ENCODE measurements at places on chromosomes 6 and 20.

DNA sequence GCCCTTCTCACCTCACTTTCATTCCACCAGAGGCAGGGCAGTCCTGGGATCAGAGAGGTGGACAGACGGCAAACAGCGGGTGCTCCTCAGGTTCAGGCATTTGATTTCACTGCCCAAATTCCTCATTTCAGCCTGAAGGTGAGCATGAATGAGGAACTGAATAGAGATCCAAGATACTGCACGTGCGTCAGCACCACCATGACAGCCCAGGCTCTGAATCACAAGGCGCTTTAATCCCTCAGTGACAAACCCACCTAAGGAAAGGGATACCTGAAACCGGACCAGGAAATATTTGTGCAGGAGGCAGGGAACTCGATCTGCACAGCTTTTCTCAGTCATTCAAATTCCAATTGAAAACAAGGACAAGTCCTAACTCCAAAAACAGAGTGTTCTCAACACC lies 174.8 kb upstream of the HEY2 start:
- H3K4me1 ChIP-seq: no peaks in the 10 kb centered on the region
- no peak for DNase-seq
- no peak overlapping the region for H3K27ac ChIP-seq
- no peaks in the 10 kb centered on the region for H3K36me3 ChIP-seq
- H3K27me3 ChIP-seq: peaks cover 8% of the 10 kb centered on the region
- H3K4me3 ChIP-seq: no peak overlapping the region

DNA sequence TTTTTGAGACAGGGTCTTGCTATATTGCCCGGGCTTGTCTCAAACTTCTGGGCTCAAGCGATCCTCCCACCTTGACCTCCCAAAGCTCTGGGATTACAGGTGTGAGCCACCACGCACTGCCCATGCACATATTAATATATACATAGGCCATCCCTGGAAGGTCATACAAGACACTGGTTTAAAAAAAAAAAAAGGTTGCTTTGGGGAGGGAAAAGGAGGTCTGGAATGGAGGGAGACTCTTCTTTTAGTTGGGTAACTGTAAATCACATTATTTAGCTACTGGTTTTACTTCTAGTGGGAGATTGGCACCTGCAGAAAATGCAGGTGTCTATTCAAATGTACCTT lies 4.1 kb upstream of the SNAI1 start:
- H3K27me3 ChIP-seq: peaks cover 10% of the 10 kb centered on the region
- H3K4me1 ChIP-seq: peaks cover 29% of the 10 kb centered on the region
- H3K27ac ChIP-seq: no peak overlapping the region
- H3K4me3 ChIP-seq: no peak overlapping the region

- DNase-seq: no peak
- no peak overlapping the region for H3K27ac ChIP-seq
- H3K27me3 ChIP-seq: peaks cover 19% of the 10 kb centered on the region
- H3K4me3 ChIP-seq: no peak overlapping the region
- peaks cover 2% of the 10 kb centered on the region for H3K36me3 ChIP-seq
These were observed 8.1 kb downstream of the PTPRK start for GRCh38 chr6:128512296-128512695.

- H3K4me3 ChIP-seq: no peak overlapping the region
- peaks cover 2% of the 10 kb centered on the region for H3K4me1 ChIP-seq
- peaks cover 2% of the 10 kb centered on the region for H3K36me3 ChIP-seq
- peaks cover 8% of the 10 kb centered on the region for H3K27me3 ChIP-seq
These were observed 111.8 kb downstream of the PERP start for GRCh38 chr6:137995371-137995770.
